ENCODE measurements at places on chromosomes 3 and 15.
A peak's percentile ranks its signal among the peaks of the same experiment; 100 is the strongest.

GRCh38 chr3:188052169-188053035, 101.6 kb upstream of the LPP start:
- no peak for DNase-seq

DNA sequence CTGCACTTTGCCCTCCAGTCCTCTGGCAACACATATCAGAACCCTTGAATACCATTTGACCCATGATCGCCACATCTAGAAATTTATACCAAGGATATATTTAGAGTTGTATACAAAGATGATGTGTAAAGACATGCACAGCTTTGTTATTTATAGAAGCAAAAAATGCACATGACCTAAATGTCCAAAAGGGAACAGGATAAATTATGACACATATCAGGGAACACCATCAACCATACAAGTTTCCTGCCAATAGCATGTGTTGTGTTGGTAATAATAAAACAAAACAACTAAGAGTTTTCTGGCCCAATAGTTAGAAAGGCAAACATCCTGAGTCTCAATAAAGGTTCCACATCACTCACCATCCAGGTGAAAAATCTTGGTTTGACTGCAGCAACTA, 51.5 kb downstream of the AAGAB start:
- DNase-seq: no peak

GRCh38 chr15:44029940-44030568, 165.0 kb downstream of the FRMD5 start:
- DNase-seq: peak; percentile 69

DNA sequence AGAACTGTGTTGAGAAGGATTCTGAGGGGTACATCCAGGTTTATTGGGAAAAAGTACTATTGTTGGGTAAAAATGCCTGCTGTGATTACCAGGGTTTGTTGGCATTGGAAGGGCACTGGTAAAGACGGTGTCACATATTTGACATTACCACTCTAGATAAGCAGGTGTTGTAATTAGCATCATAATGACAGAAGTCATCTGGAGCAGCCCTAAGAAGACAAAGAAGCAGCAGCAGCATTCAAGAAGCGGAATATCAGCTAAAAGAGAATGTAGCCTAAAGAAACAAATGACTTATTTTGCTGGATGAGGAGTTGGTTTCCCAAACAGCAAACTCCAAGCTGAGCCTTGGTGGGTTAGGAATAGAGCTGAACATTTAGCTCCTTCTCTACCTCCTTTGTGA, 30.5 kb upstream of the ZFAND6 start:
- DNase-seq: no peak

DNA sequence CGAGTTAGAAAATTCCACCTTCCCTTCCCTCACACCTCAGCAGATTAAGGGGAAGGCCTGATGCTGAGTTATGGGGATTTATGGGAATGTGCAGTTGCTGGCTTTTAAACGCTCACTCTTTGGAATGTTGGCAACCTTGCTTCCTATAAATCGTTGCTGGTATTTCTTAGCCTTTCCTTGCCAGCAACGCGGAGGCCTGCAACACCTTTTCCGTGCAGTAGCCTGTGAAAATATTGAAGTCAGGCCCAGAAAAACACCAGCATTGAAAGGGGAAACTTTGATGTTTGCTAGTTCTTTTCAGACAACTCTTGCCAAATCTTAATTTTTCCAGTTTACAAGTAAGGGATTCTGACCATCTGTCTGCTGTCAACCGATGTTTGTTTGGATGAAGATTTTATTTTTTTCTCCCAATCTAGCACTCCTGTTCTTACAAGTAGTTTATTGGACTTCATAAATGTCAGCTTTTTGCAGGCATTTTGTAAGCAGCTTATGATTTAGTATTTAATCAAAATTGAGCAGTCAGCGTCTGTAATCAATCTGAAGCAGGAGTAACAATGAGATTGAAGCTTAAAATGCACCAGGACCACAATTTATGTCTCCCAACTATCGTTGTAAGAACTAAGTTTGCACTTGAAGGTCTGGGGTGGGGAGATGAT, 251.0 kb downstream of the RPLP1 start:
- DNase-seq: no peak

GRCh38 chr15:69472046-69472445, 19.4 kb downstream of the RPLP1 start:
- no peak for DNase-seq

DNA sequence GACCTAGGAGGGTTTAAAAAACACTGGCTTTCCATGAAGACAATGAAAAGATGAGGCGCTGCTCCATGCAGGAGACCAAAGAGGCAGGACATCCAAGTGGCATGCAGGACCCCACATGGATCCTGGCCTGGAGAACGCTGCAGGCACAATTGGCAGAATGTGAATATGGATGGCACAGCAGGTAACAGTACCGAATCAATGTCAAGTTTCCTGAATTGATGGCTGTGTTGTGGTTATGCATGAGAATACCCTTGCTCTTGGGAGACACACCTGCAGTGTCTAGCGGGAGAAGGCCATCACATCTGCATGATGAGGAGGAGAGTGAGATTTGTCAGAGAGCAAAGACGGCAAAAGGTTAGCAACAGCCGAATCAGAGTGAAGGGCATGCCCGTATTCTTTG, 74.3 kb upstream of the SEC13 start:
- DNase-seq: no peak

All from EL (cell line).